ACHN (cell line): ENCODE measurements at places on chromosomes 13 and 19.

DNA sequence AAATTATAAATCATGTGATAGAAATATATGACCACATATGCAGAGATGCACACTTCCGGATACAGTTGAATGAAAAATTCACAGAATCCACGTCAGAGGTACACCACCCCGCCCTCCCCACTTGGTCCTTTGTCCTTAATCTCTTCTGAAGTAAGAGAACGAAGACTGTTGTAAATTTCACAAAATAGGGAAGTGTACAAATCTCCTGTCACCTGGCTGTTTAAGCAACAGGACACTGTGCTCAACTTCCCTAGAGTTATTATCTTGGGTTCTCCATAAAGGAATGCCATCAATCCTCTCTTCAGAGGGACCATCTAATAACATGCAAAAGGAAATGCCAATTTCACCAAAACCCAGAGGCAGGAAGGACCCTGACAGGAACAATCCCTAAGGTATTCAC is 10.5 kb upstream of the CEACAM6 start:
- DNase-seq, result no peak

DNA sequence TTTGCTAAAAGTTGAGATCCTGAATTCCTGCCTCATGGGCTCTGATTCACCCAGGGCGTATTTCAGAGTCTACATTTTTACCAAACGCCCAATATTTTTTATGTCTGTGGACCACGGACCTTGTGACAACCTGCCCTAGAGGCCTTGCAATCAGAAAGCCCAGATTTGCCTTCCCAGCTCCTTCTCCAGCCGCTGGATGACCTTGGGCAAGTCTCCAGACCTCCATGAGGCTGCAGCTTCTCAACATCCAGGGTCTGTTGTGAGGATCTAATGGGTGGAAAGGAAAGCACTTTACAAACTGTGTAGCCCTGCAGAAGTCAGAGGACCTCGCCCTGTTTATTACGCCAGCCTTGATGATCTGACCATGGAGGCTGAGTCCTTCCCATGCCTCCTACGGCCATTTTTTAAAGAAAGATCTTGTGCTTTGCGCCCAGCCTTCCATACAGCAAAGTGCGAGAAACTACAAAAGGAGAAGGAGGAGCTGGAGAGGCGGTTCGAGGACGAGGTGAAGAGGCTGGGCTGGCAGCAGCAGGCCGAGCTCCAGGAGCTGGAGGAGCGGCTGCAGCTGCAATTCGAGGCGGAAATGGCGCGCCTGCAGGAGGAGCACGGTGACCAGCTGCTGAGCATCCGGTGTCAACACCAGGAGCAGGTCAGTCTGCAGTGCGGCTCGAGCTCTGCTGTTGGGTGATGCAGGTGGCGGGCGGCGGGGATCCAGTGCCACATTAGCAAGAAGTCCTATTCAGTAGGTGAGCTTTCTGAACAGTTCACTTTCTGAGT is 115.6 kb downstream of the SLC7A1 start:
- no peak for DNase-seq

DNA sequence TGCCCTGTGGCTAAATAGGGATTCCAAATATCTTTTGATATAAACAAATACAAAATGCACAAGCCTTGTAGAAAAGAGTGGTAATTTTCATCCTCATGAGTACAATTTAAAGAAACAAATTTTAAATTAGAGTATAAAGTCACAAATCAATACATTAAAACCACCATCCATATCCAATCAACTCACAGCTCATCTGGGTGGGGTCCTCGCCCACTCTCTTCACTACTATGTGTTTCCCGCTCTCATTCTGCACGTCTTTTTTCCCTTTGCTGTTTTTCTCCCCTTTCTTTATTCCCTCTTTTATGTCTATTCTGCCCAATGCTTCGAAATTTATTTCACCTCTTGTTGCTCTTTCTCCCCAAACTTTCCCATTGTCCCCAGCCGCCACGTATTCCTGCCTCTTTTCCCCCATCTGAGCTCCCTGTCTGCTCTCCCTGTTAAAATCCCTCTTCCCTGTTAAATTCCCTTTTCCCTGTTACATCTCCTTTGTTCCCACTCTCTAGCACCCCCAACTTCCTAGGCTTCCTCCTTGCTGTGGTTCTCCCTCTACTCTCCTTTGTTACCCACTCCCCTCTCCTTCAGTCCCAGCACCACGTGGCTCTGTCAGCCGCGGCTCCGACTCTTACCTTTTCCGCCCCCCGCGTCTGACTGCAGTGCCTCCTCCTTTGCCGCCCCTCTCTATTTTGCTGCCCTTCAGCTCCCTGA is 1.3 kb downstream of the ZNF616 start:
- no peak for DNase-seq

DNA sequence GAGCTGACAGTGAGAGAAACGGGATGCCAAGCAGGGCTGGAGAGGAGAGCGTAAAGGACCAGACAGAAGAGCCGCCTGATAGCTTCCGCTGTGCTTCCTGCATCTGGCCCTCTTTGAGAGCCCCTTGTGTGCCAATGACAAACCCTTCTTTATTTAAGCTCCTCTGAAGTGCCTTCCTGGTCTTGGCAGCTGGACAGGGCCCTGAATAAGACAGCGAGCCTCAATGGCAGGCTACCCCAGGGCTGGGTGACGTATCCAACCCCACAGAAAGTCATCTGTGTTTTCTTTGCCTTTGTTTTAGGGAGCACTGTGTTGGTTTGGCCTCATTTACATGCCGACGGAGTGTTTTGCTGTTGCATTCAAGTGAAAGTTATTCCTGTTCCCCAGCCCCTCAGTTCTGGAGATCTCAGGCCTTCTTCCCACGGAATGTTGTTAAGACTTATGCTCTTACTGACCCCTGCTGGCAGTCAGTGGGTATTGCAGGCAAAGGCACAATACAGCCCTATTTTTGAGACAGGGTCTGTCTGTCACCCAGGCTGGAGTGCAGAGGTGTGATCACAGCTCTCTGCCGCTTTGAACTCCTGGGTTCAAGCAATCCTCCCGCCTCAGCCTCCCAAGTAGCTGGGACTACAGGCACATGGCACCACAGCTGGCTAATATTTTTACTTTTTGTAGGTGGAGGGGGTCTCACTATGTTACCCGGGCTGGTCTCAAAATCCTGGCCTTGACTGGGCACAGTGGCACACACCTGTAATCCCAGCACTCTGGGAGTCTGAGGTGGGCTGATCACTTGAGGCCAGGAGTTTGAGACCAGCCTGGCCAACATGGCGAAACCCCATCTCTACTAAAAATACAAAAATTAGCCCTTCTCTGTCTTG is 16.8 kb downstream of the CCL25 start:
- DNase-seq, result peak; percentile 9

GRCh38 chr13:37529751-37530385 is 68.7 kb downstream of the POSTN start:
- no peak for DNase-seq

GRCh38 chr13:23570921-23571315 is 706 bp downstream of the TNFRSF19 start:
- no peak for DNase-seq

DNA sequence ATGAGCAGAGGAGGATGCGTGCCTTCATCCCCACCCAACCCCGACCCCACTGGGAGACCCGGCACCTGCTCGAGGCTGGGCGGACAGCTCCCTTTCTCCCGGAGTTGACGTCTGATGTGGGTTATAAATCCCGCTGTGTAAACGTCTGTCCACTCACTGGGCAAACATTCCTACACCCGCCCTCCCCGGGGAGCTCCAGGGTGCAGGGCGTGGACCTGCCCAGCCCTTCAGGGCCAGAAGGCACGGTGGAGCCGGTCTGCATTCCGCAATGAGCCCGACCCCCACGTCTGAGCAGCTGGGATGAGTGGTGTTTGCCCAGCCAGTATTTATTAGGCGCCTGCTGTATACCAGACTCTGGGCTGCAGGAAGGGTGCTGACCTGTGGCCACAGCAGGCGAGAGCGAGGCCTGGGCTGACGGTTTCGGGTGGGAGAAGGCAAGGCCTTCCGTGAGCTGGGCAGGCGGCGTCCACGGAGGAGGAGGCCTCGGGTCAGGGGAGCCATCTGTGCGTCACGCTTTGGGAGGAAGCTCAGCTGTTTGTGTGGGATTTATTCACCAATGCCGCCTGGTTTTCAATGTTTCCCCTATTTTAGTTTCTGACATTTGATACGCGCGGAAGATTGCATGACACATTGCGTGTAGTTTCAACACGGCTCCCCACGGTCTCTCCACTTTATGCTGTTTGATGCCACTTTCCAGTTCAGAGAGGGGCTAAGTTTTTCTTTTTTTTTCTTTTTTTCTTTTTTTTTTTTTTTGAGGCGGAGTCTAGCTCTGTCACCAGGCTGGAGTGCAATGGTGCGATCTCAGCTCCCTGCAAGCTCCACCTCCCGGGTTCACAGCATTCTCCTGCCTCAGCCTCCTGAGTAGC is 2.0 kb downstream of the MISP start:
- DNase-seq, result peak; percentile 91

DNA sequence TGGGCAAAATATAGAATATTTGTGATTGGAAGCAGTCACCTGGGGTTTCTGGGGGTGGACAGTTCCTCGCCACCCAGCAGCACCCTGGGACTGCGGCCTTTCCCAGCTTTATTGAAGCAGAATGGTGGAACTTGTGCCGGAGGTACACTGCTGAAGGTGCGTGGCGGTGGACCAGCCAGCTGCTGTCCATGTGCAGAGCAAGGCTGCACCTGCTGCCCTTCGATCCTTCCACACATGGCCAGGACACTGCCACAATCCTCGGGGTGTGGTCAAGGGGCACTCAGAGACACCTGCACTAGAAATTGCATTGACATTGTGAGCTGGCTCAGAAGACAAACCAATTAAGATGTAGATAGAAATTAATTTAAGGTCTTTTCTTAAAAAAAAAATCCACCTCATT is 11.4 kb upstream of the GPI start:
- DNase-seq, result no peak

- DNase-seq, result peak; percentile 46
Observed at GRCh38 chr19:16386619-16387240, 62.1 kb downstream of the KLF2 start.

GRCh38 chr13:35592457-35592856 is 116.0 kb upstream of the MAB21L1 start:
- DNase-seq, result no peak

DNA sequence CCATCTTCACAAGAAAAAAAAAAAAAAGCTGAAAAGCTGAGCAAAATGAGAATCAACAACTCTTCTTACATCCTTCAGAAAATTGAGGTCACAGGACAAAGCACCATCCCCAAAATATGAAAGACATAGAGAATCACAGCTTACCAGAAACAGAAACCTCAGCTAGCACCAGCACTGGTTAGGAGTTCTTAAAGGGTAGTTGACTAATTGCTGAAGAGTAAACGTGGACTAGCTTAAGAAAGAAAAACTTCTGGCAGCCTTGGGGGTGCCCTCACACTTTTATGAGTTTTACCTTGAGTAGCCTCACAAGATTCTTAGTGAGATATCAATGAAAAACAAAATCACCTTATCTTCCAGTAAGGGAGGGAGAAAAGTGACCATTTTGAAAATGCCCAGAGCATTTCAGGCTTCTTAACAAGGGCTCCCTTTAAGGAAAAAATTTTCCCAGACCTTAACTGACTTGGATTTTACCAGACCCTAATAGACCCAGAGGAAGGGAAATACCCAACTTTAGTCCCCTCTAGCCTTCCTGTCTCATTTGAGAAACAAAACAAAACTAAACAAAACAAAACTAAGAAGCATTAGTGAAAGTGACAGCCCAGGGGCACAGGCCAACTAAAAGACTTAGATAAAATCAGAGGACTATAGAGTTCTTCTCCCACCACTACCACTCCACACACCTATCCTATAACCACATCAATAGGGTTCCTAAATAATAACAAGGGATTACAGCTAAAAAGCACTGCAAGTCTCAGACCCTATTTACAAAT is 888.6 kb downstream of the DIAPH3 start:
- DNase-seq, result no peak

DNA sequence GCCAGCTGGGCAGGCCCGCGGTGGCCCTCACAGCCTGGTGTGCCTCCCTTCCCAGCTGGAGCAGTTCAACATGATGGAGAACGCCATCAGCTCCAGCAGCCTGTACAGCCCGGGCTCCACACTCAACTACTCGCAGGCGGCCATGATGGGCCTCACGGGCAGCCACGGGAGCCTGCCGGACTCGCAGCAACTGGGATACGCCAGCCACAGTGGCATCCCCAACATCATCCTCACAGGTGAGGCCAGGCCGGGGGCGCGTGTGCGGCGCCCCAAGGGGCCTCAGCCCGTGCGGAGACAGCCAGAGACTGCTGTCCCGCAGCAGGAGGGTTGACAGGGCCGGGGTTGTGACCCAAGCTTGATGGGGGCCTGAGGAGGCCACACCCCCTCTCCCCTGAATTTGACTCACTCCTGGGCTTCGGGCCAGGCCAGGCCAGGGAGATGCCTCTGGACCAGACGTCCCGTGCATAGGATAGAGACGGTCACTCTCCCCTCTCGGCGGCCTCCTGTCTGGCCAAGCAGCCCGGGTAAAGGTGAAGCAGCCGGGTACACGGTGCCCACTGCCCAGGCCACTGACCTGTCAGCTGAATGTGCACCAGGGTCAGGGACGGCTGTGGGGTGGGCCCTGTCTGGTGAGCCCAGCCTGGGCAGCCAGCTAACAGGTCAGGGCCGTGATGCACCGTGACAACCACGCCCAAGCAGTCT is 15.4 kb downstream of the COMP start:
- DNase-seq, result peak; percentile 37

DNA sequence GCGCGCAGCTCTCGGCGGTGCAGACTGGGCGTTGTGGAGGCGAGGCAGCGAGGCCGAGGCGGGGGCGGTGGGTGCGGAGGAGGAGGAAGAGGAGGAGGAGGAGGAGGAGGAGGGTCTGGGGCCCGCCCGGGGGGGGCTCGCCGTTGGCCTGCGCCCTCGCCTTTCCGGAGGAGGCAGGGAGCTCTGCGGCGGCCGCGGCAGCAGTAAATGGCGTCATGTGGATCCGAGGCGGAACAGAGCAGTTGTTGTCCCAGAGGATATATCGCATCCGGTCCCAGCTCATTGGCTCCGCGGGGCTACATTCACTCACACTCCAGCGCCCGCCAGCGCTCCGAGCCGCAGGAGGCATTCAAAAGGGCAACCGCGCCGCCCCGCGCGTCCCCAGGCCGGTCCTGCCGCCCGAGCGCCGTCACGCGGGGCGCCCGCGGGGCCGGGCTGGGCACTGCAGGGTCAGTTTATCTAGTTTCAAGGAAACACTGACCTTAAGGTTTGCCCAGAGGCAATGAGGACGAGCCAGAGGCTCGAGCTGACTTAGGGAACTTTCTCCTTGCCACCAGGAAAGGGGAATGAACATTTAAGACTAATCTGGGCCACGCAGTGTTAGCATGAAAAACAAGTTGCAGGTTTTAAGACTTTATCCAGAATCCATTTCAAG is at the start of gene SPRY2:
Gene SPRY2, minus strand, starts transcription at position 26 of the 655 bp plus-strand sequence. CDS start 3,421 bp downstream, outside the sequence.
- DNase-seq, result peak; percentile 93

GRCh38 chr13:21446656-21447055 is 12.4 kb downstream of the ZDHHC20 start:
- DNase-seq, result no peak

- DNase-seq, result no peak
Observed at GRCh38 chr13:23903906-23904280, 6.6 kb upstream of the C1QTNF9B start.

DNA sequence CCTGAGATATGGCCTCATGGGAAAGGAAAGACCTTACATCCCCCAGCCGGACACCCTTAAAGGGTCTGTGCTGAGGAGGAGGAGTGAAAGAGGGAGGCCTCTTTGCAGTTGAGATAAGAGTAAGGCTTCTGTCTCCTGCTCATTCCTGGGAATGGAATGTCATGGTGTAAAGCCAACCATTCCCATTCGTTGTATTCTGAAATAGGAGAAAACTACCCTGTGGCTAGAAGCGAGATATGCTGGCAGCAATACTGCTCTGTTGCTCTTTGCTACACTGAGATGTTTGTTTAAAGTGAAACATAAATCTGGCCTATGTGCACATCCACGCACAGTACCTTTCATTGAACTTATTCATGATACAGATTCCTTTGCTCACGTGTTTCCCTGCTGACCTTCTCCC is 783 bp upstream of the ZNF587B start:
- no peak for DNase-seq

GRCh38 chr19:912181-913079 is 589 bp downstream of the R3HDM4 start:
- no peak for DNase-seq
